Keratinocyte (primary cell): ENCODE measurements at places on chromosomes 3 and 15.

GRCh38 chr3:179731544-179731943, 78.7 kb downstream of the USP13 start:
- DNase-seq, result no peak

DNA sequence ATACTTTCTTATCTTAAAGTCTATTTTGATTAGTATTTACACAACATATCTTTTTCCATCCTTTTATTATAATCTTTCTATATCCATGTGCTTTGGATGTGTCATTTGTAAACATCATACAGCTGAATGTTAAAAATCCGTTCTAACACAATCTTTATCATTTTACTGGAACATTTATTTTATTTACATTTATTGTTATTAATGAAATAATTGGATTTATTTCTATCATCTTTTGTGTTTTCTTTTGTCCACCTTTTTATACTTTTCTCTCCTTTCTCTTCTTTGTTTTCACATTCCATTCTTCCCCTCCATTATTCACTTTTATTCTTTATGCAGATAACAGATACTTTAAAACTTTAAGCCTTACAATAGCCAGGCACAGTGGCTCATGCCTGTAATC, 34.7 kb upstream of the CTDSPL start:
- no peak for DNase-seq

GRCh38 chr3:50322386-50323091, at the start of gene HYAL2:
HYAL2 (minus strand) TSS chr3:50322745; CDS start chr3:50320489, 2,256 bp downstream.
- DNase-seq, result no peak

- DNase-seq, result no peak
These were observed 47.4 kb upstream of the P3H2 start for GRCh38 chr3:190167936-190168680.

DNA sequence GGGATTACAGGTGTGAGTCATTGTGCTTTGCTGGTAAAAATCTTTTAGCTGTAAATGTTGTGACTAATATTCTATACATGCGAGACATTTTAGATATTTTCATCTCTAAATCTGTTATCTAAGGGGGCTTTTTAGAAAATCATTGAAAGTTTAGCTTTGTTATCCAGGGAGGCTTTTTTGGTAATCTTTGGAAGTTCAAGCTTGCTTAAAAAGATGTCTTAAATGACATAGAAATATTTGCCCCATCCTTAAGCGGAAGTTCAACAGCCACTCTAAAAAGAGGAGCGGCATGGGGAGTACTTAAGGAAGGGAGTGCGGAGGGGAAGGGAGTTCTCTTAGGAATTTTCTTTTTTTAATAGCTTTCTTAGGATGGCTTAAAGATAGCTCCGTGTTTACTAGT, 26.1 kb downstream of the DNAJC13 start:
- no peak for DNase-seq

GRCh38 chr3:179558742-179559364, 3.9 kb upstream of the ACTL6A start:
- DNase-seq, result no peak

DNA sequence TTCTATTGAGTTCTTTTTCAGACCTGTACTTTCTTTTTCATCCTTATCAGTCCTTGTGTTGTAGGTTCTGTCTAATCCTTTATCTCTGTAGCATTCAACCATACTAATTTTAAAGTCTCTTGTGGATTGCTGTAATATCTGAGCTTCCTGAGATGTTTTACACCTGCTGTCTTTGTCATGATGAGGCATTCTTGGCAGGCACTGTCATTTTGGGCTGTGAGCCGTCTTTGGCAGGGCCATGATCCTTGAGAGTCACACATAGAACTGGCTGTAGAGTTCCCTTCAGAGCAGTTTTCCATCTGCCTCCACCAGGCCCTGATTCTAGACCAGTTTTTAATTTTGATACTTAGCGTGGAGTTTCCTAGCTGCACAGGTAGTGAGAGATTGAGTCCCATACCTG, 6.7 kb downstream of the EFCC1 start:
- no peak for DNase-seq

- DNase-seq, result no peak
These were observed 37.0 kb downstream of the ZNF710 start for GRCh38 chr15:90037961-90038631.
